ENCODE measurements at places on chromosomes 12 and 14. TPM values are rescaled to one million over a fixed set of nuclear protein-coding genes. Genes with fewer than 3 reads are reported as not detected.

Gene PTPRR
- total RNA-seq = not detected

Gene ANO4
- 0.27 TPM for total RNA-seq

Gene TAS2R30
- total RNA-seq = 10.4 TPM

- H3K36me3 ChIP-seq = no peaks in the 10 kb centered on the region
- DNase-seq = no peak
- no peaks in the 10 kb centered on the region for H3K27me3 ChIP-seq
- peaks cover 8% of the 10 kb centered on the region for H3K4me1 ChIP-seq
- no peak overlapping the region for H3K4me3 ChIP-seq
- no peak overlapping the region for H3K27ac ChIP-seq
These were observed 12.1 kb downstream of the NFATC4 start for GRCh38 chr14:24379907-24380730.

DNA sequence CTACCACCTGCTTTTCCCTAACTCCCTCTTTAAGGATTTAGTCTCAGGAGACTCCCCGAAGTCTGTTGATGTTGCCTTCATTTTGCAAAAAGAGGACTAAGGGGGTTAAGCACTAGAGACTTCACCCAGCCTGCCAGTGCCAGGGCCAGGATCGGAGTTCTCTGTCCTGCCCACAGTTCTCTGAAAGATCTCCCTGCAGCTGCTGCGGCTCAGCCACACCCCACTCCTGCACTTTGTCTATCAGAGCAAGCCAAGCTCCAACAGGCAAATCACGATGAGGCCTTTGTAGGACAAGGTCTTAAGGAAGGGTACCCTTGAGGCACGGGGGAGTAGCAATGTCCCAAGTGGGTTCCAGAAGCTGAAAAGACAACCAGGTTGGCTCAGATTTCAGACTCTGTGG lies 148.8 kb upstream of the EGLN3 start:
- H3K36me3 ChIP-seq = no peaks in the 10 kb centered on the region
- H3K4me1 ChIP-seq = no peaks in the 10 kb centered on the region
- no peak overlapping the region for H3K4me3 ChIP-seq
- no peak for DNase-seq
- no peaks in the 10 kb centered on the region for H3K27me3 ChIP-seq

DNA sequence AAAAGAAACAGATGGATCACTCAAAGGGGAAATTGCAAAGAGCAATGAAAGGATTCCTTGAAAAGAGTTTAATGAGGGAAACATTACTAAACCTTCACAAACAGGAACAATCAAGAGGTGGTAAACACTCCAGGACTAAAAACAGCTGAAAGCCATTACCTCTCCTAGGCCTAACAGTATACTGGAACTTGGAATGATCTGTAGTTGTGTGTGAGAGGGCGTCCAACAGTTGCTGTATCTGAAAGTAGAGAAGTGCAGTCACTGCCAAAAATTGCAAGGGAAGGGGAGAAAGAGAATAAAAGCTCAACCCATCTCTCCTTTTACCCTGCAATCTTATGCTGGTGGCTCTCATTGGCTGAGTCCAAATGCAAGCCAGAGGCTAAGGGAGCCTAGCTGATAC lies 17.0 kb upstream of the MIS18BP1 start:
- no peaks in the 10 kb centered on the region for H3K36me3 ChIP-seq
- no peak overlapping the region for H3K4me3 ChIP-seq
- H3K4me1 ChIP-seq = no peaks in the 10 kb centered on the region
- DNase-seq = no peak
- no peak overlapping the region for H3K27ac ChIP-seq

DNA sequence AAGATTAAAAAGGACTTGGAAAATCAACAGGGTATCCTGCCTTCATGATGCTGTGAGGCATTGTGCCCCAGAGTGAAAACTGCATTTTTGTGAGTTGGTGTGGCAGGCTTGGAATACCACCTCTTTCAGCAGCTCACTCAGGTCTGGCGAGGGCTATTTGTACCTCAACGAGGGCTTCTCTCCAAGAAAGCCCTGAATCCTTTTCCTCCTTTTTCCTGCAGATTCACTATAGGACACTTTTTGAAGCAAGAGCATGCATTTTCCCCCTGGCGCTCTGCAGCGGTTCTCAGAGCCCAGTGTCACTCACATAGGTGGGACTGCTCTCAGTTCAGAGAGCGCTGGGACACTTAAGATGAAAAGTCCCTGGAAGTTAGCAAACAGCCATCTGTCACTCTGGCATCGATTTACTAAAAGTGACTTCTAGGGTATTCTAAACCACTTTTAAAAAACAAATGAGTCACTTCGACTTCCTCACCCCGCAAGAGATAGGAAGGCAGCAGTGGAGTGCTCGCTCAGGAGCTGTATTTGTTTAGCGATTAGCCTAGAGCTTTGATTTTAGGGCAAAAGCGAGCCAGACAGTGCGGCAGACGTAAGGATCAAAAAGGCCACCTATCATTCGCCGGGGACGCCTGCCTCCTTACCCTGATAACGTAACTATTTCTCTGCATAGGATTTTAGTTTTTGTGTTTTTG lies 782 bp upstream of the LGR5 start:
- no peak for DNase-seq
- no peaks in the 10 kb centered on the region for H3K36me3 ChIP-seq
- no peaks in the 10 kb centered on the region for H3K4me1 ChIP-seq
- no peak overlapping the region for H3K4me3 ChIP-seq
- no peak overlapping the region for H3K27ac ChIP-seq
- no peaks in the 10 kb centered on the region for H3K27me3 ChIP-seq

DNA sequence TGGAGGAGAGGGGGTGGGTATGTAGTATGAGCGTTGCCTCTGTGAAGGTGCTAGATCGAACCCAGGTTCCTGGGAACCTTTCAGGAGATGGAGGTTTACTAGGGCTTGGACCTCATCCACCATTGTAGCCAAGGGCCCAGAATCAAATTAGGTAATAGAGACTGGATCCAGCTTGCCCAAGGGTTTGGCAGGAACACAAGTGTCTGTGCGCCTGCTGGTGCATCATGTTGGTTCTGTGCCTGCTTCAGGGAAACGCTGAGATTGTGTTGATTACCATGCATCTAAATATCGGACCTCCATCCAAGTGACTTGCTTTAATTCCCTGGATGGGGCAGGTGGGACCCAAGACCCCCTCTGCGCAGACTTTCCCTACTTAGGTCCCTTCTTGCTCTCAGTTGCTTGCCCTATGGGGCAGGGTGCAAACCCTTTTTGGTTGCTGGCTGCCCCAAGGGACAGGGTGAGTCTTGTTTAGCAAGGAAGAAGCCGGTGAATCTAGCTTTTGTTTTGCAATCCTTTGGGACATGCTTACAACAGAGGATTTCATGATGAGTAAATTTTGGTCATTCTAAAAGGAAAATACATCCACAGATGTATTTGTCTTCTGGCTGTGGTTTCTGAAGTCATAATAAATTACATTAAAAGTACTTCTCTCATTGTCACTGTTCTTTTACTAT lies 189.8 kb upstream of the PRICKLE1 start:
- no peaks in the 10 kb centered on the region for H3K36me3 ChIP-seq
- no peak overlapping the region for H3K27ac ChIP-seq
- H3K4me1 ChIP-seq = no peaks in the 10 kb centered on the region
- no peak overlapping the region for H3K4me3 ChIP-seq
- DNase-seq = no peak

DNA sequence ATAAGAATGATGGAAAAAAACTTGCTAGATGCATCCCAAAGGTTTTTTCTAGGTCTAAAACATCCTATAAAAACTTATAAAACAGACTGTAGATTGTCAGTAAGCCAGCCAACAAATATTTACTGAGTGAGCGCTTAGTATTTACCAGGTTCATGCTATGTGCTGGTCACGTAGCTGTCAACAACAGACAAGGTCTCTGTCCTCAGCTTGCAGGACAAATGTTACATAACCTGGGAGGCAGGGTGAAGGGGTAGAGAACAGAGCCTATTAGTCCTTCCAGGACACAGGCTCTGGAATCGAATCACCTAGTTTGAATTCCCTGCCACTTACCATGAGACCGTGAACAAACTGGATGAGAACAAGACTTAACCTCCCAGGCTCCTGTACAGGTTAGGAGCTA lies 6.4 kb downstream of the NFYB start:
- H3K27me3 ChIP-seq = no peaks in the 10 kb centered on the region
- DNase-seq = no peak
- H3K4me1 ChIP-seq = peaks cover 14% of the 10 kb centered on the region
- no peaks in the 10 kb centered on the region for H3K36me3 ChIP-seq

DNA sequence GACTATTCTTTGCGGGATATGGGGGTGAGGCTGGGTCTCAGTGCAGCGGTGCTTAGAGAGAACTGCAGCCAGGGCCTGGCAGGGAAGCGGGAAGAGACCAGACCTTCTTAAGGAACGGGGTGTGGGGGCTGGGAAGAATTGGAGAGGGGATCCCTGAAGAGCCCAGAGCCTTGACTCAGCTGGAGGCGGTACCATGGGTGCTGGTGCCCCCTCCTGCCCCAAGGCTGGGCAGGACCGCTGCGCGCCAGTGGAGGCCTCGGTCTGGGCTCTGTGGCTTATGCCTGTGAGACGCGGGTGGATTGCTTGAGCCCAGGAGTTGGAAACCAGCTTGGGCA lies 1.3 kb upstream of the RNU7-1 start:
- H3K4me1 ChIP-seq = peaks cover 45% of the 10 kb centered on the region
- H3K36me3 ChIP-seq = peaks cover 10% of the 10 kb centered on the region
- H3K4me3 ChIP-seq = no peak overlapping the region
- DNase-seq = no peak

GRCh38 chr14:93944348-93945069 lies 17.4 kb downstream of the FAM181A start:
- H3K36me3 ChIP-seq = no peaks in the 10 kb centered on the region
- no peaks in the 10 kb centered on the region for H3K4me1 ChIP-seq
- no peaks in the 10 kb centered on the region for H3K27me3 ChIP-seq
- H3K4me3 ChIP-seq = no peak overlapping the region

DNA sequence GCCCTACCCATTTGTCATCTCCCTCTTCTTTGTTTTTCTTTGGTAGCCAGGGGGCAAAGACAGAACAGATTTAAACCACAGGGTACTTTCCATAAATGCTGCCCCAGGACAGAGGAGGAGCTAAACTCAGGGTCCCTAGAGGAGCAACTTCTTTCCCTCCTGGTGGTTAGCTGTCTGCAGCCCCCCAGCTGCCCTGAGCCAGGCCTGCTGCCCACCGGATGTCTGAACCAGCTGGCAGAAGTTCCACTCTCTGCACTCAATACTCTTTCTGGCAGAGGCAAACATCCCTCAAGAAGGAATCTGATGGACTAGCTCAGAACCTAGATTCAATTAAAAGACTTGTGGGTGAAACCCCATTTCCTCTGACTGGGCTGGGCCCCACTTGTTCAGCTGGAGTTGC lies 10.7 kb downstream of the VDR start:
- no peak overlapping the region for H3K27ac ChIP-seq
- no peak for DNase-seq
- no peak overlapping the region for H3K4me3 ChIP-seq
- H3K27me3 ChIP-seq = no peaks in the 10 kb centered on the region

GRCh38 chr12:46571608-46572007 lies 199.0 kb upstream of the SLC38A2 start:
- H3K4me1 ChIP-seq = peaks cover 1% of the 10 kb centered on the region
- H3K27ac ChIP-seq = no peak overlapping the region
- H3K4me3 ChIP-seq = no peak overlapping the region
- no peaks in the 10 kb centered on the region for H3K27me3 ChIP-seq
- no peaks in the 10 kb centered on the region for H3K36me3 ChIP-seq

- no peak for DNase-seq
- H3K27me3 ChIP-seq = no peaks in the 10 kb centered on the region
- no peak overlapping the region for H3K27ac ChIP-seq
- no peaks in the 10 kb centered on the region for H3K4me1 ChIP-seq
- no peaks in the 10 kb centered on the region for H3K36me3 ChIP-seq
These were observed 18.6 kb upstream of the KLRB1 start for GRCh38 chr12:9626291-9626690.

DNA sequence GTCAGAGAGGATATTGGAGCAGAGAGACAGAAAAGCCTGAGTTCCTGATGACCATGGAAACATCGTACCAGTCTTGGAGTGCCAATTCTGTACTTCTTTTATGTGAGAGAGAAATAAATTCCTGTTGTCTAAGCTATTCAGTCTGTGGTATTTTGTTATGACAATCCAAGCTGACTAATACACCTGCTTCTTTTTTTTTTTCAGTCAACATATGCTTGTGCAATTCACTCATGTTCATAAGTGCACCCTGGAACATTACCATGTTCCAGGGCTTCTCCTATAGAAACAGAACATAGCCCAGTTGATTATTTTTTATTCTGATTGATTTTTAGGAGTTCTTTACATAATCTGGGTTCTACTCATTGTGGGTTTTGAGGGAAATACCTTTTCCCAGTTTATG lies 1.7 kb upstream of the CHPT1 start:
- no peaks in the 10 kb centered on the region for H3K27me3 ChIP-seq
- no peak overlapping the region for H3K27ac ChIP-seq

GRCh38 chr12:132603240-132604150 lies 6.9 kb downstream of the LRCOL1 start:
- DNase-seq = no peak
- no peaks in the 10 kb centered on the region for H3K27me3 ChIP-seq
- no peaks in the 10 kb centered on the region for H3K36me3 ChIP-seq
- no peak overlapping the region for H3K4me3 ChIP-seq

DNA sequence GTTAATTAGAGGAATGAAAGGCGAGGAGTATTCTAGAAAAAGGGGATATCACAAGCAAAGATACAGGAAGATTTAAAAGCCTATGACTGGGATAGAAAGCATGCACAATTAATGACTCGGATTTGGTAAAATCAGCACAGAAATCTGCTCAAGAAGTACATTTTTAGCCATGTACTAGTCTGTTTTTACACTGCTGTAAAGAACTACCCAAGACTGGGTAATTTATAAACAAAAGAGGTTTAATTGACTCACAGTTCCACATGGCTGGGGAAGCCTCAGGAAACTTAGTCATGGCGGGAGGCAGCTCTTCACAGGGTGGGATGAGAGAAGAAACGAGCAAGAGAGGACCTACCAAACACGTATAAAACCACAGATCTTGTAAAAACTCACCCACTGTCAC lies 716.3 kb upstream of the MDGA2 start:
- H3K4me3 ChIP-seq = no peak overlapping the region
- H3K27ac ChIP-seq = no peak overlapping the region
- no peaks in the 10 kb centered on the region for H3K36me3 ChIP-seq
- no peaks in the 10 kb centered on the region for H3K4me1 ChIP-seq
- H3K27me3 ChIP-seq = no peaks in the 10 kb centered on the region
- no peak for DNase-seq

All from thyroid gland (tissue), 4 donors.